ENCODE measurements at places on chromosomes 5 and 9.
A peak's percentile ranks its signal among the peaks of the same experiment; 100 is the strongest.

DNA sequence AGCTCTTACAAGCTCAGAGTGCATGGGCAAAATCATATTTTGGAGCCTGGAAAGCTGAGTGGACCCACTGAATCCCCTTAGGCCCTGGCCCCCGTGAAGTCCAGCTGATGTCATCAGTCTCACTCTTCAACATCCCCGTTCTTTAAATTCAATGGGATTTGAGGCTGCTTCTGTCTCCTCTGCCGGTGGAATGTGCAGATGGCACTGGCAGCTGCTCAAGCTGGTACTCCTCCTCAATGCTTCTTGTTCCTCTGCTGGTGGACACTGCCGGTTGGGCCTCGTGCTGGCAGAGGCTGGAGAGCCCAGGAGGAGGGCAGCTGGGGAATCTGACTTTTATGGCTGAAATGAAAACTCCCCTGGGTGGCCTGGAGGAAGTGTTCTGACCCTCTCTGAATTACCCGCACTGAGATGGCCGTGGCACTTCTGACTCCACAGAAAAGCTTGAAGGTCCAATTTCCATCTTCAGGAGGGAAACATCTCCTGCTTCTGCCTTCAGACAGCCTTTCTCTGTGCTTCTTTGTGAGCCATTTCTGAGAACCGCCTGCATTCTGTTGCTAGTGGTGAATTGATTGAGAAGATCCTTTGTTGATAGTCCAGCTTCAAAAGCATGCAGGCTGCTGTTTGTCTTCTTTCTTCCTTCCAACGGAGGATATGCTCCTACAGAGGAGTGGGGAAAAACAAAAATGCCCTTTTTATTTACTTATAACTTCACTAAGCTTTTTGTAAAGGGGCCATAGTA is 298.9 kb downstream of the TMEM38B start:
- no peak for DNase-seq

DNA sequence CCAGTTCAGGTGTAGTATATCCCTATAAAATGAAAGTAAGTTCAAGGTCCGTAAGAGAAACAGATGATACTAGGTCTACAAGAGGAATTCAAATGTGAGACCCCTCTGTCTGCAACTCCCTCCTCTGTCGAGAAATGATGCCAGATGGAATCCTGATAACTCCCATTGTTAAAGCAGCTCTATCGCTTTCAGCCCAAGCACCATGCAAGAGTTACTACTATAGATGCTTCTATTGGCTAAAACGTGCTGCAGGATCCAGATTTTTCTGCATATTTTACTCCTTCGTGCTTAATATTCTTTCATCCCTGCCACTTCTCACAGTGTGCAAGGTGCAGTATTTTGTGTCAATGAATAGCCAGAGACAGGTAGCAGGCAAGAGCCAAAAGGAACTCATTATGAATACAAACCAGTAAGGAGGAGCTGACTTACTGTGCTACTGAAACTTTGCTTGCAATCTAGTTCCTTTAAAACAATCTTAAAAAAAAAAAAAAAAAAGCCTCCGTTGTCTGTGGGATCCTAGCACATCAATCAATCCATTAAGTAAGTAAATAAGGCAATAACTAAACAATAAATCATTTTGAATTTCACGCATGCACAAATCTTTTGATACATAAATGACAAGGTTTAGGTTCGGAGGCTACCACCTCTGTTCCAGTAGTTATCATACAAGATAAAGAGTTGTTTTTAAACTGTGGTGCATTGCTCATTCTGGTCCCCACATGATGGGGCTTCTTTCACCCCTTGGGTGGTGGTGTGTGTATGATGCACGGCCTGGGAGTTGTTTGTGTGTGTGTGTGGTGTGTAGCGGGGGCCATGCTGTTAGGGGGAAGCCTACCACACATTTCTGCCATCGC is 151.1 kb upstream of the MPDZ start:
- no peak for DNase-seq

- DNase-seq, result no peak
These were observed 38.9 kb downstream of the WNK2 start for GRCh38 chr9:93222890-93223259.

- DNase-seq, result no peak
These were observed 1028.5 kb downstream of the CDH18 start for GRCh38 chr5:18959535-18959934.

- DNase-seq, result no peak
These were observed 2.5 kb upstream of the AQP7 start for GRCh38 chr9:33404788-33405362.

DNA sequence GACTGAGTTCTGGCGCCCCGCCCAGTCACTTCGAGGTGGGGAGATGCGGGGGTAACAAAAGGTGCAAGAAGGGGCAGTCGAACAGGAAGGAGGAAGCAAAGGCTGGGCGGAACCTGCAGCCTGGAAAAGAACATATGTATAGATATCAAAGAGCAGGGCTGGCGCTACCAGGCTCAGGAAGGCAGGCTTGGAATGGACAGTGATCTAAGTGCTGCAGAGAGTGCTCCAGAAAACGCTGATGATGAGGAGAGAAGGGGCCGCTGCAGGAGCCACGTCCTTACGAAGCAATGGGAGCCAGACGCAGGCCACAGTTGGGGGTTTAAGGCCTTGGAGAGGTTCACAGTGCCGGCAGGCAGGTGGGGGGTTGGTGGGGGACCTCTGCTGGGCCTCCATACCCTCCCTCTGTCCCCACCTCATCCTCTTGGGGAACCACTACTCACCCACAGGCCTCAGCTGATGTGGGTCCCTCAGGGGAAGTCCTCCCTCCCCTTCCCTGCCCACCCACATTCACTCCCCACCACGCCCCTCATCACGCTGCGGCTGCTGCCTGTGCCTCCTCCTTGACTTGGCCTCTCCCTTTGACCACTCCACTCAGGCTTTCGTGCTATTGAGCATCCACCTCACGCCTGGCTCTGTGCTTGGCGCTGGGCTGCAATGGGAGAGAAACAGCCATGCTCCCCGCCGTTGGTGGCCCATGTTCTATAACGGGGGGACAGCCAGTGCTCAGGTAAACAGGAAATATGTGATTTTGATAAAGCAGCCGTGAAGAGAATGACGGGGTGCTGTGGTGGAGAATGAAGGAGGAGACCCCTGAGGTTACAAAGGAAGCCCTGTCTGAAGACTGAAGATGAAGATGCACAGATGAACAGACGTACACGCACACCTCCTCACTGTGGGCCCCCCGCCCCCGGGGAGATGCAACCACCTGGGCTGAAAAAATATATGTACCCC is 40.5 kb upstream of the RPL26L1 start:
- DNase-seq, result no peak

DNA sequence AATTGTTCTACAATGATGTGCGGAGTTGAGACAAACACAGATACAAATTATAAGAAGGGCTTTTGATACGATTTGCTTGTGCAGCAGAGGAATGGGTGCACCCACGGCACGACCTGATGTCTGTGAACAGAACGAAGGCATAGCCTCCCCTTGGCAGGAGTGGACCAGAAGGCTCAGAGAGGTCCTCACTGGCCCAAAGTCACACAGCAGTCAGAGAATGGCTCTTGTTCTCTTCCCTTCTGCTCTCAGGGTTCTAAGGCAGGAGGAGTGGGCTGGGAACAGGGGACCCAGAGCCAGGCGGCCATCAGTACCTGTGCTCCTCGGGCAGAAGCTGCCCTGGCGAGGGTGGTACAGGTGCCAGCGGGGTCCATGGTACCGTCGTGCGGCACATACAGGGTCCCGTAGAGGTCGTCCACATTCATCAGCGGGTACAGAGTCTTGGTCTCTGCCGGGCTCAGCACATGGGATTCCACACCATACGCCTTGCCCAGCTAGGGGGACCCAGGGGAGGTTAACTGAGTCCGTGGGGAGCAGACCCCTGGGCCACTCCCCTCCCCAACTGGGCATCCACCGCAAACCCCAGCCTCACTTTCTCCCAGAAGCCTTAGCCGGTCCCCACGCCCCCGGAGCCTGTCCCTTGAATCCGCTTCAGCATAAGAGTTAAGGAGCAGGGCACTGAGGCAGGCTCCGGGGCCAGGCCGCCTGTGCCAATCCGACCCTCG is 7.0 kb downstream of the SARDH start:
- no peak for DNase-seq

- no peak for DNase-seq
These were observed 36.7 kb upstream of the KCNIP1 start for GRCh38 chr5:170466988-170467707.

DNA sequence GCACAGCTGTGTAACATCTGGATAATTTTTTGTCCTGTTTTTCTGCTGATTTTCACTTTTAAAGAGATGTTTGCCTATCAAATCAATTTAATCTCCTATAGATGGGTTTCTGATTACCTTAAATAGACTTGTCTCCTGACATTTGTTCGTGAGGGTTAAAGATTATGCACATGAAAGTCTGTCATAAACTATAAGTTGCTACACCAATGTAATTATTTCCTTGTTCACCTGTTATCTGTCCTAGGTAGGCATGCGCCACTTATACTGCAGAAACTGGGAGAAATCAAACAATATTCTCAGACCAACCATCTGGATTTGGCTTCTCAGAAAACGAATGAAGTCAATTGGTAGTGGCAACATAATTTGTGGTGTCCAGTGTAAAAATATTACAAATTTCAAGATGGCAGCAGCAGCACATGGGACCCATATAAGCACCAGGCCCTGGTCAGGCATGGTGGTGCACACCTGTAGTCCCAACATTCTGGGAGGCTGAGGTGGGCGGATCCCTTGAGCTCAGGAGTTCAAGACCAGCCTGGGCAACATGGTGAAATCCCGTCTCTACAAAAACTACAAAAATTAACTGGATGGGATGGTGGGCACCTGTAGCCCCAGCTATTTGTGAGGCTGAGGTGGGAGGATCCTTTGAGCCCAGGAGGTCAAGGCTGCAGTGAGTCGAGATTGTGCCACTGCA is 20.3 kb downstream of the RFK start:
- DNase-seq, result no peak

- no peak for DNase-seq
These were observed 151.3 kb downstream of the GAS1 start for GRCh38 chr9:86795823-86796553.

DNA sequence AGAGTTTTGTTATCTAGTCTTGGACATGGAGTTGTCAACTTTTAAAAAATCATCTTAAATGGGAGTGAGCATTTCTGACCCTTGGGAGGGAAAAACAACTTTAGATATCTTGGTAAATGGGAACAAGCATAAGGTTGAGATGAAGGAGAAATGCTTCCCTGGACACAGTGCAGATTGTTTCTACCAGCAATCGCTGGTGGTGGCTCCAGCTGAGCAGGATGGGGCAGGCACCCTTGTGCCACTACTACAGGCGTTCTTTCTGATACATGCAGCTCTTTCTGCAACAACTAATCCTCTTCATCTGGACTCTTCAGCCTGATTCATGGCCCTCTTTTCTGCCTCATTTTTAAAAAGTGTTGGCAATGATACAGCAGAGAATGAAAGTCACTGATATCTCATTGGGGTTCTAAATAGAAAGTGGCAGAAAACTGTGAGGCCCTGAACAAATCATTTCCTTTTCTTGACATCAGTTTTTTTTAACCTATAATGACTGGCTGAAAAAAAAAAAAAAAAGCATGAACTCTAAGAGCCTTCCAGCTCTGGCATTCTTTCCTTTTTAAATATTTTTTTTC is 409.4 kb upstream of the PTGER4 start:
- no peak for DNase-seq

GRCh38 chr9:87849144-87849758 is 33.4 kb upstream of the SPATA31E1 start:
- no peak for DNase-seq

- no peak for DNase-seq
These were observed 26.6 kb downstream of the MRPL22 start for GRCh38 chr5:154967421-154968024.

GRCh38 chr5:169547508-169547907 is 36.1 kb upstream of the SPDL1 start:
- no peak for DNase-seq

- no peak for DNase-seq
These were observed 201.5 kb upstream of the MVB12B start for GRCh38 chr9:126125177-126125576.

GRCh38 chr5:90475436-90475980 is 844 bp downstream of the POLR3G start:
- DNase-seq, result no peak

- peak; percentile 23 for DNase-seq
These were observed at the start of gene AFAP1L1 for GRCh38 chr5:149271716-149272563. Gene AFAP1L1 (plus strand): TSS chr5:149271859. CDS start chr5:149271969, 110 bp downstream.

DNA sequence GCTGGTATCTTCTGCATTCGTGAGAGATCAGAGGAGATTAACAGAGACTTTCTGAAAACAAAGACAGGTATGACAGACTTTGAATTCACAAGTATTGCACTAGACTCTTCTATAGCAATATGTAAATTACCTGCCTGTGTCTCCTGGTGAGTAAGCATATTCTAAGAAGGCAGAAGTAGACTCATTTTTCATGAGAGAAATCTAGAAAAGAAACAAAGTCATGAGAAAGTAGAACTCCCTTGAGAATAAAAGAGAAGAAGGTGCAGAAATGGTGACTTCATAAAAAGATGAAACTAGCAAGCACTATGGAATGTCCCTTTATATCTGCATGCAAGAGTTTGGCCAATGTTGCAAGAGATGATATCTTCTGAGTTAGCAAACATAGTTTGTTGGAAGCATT is 419.8 kb downstream of the DMRT2 start:
- no peak for DNase-seq

GRCh38 chr5:172830275-172830799 is 3.7 kb upstream of the ERGIC1 start:
- DNase-seq, result no peak

DNA sequence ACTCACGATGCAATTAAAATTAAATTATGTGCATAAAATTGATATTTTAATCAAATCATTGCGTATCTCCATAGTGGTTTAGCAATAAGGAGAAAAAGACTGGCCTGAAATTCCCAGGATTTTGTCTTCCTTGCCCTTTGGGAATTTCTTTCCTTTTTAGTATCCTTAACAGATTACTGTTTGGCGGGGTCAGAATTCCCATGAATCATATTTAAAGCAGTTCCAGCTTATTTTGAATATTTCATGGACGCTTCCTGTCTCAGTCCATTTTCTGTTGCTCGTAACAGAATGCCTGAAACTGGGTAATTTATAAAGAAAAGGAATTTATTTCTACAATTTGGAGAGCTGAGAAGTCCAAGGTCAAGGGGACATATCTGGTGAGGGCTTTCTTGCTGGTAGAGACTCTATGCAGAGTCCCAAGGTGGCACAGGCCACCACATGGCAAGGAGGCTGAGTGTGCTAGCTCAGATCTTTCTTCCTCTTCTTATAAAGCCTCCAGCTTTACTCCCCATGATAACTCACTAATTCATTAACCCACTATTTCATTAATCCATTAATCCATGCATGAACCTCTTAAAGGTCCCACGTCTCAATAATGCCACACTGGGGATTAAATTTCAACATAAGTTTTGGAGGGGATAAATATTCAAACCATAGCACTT is 37.8 kb downstream of the CDH6 start:
- DNase-seq, result no peak

All from neuronal stem cell (in vitro differentiated cells).